GM18507 (cell line): ENCODE measurements at places on chromosomes 3 and 15.

- DNase-seq = no peak
These were observed 223.7 kb downstream of the PDZRN3 start for GRCh38 chr3:73401059-73401458.

DNA sequence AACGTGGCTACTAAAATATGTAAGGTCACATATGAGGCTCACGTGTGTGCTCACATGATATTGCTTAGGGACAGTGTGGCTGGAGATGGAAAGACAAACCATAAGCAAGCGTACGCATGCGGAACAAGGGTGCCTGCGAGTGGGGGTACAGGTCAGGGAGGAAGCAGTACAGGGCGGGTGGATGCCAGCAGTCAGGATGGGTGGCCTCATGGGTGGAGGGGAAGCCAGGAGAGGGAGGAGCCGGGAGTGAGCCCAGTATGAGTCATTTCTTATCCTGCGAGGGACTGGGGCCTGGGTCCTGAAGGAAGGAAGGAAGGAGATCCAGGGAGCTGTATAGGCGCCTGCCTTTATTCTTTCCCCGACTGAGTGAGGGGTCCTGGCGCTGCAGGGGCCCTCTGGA is 42.0 kb upstream of the CGNL1 start:
- no peak for DNase-seq

DNA sequence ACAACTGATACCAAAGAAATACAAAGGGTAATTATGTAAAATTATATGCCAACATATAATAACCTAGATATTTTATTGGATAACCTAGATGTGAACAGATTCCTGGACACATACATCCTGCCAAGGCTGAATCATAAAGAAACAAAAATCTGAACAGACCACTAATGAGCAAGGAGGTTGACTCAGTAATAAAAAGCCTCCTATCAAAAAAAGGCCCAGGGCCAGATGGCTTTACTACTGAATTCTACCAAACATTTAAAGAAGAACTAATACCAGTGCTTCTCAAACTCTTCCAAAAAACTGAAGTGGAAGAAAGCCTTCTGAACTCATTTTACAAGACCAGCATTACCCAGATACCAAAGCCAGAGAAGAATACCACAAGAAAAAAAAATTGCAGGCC is 32.4 kb downstream of the THBS1 start:
- no peak for DNase-seq

GRCh38 chr3:167709690-167710089 is 25.0 kb downstream of the PDCD10 start:
- no peak for DNase-seq

DNA sequence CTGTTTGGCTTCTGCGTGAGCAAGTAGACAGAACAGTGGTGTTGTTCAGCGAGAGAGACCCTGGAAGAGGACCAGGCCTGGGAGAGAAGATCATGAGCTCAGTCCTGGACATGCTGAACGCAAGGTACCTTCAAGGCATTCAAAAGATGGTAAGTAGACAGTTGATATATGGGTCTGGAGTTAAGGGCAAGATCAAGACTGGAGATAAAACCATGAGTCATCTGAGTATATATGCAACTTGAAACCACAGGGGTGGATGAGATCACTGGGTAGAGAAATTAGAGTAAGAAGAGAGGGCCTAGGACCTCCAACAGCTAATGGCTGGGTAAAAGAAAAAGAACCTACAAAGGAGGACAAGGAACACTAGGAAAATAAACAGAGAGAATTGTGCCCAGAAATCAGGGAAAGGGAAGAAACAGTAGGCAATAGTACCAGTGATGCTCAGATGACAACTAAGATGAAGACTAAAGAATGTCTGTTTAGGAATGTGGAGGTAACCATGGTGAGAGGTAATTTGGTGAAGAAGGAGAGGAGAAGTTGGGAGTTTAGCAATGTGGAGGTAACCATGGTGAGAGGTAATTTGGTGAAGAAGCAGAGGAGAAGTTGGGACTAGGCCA is 343.2 kb upstream of the ADAMTS9 start:
- no peak for DNase-seq

- DNase-seq = no peak
These were observed 41.2 kb downstream of the RGMA start for GRCh38 chr15:93047621-93048425.

DNA sequence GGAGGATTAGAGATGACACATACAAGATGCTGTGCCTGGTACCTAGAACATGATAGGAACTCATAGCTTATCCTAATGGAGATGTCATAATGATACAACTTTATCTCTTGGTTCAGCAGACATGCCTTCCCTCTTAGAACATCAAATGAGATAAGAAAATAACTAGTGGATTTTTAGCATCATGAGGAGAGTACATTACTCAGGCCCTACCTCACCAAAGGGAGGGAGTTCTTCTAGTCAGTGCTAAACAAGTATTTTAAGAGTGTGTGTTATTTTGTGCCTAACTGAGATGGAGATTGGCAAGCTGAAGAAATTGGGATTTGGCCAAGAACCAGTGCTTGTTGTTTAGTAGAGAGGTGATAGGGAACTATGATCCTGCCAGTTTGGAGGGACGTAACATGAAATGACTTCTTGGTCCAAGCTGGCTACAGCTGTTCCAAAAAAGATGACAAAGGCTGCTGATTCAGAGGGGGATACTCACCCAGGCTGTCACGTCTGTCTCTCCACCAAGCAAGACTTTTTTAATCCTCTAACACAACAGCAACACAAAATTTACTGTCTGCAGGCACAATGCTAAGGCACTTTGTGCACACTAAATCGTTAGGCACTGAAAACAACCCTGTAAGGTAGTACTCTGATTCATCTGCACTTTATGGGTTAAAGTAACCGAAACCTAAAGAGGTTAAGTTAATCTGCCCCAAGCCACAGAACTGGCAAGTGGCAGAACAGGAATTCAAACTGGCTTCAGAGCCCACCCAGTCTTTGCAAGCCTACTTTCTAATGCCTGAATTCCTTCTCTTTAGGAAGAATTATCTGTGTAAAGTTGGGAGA is 126.5 kb downstream of the CMSS1 start:
- no peak for DNase-seq

- DNase-seq = no peak
These were observed 2.9 kb upstream of the ZNF710 start for GRCh38 chr15:89998141-89998661.

DNA sequence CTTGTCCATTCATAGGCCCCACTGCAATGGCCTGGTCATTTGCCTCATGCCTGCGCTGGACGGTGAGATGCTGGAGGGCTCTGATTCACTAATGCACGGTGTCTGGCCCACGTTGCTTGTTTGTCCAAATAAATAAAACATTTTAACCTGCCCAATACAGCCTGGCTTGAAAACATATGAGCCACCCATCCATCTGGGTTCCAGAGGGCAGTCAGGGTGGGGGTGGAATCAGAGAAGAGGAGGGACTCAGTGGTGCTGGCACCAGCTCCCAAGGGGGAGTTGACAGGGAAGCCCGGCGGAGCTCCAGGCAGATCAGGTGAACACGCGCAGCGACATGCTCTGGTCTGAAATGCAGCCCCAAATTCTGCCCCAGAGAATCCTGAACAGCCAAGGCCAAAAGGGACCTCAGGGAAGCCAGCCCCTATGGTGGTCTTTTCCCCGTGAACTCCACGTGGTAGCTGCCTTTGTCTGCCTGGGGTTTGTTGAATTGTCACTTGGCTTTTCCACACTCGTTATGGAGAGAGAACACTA is 265.2 kb downstream of the UACA start:
- no peak for DNase-seq
